ENCODE measurements at places on chromosomes 12 and 14.
A peak's percentile ranks its signal among the peaks of the same experiment; 100 is the strongest.

DNA sequence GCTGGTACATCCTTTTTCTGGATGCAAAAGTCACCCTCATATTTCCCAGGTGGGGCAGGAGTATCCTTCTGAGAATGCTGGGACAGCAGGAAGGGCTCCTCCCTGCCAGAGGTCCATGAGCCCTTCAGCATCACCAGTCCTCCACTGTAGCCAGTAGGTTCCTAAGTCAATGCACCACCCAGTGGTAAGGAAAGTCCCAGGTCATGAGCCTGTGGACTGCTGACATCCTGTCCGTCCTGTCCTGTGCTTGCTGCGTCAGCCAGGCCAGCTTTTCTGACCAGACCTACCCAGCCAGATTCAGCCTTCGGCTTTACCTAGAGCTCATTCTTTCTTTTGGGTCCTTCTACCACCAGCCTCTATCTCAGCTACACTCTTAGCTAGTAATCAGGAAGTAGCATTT lies 23.0 kb upstream of the ACTN1 start:
- H3K27ac ChIP-seq, result no peak overlapping the region
- DNase-seq, result no peak
- no peaks in the 10 kb centered on the region for H3K27me3 ChIP-seq

DNA sequence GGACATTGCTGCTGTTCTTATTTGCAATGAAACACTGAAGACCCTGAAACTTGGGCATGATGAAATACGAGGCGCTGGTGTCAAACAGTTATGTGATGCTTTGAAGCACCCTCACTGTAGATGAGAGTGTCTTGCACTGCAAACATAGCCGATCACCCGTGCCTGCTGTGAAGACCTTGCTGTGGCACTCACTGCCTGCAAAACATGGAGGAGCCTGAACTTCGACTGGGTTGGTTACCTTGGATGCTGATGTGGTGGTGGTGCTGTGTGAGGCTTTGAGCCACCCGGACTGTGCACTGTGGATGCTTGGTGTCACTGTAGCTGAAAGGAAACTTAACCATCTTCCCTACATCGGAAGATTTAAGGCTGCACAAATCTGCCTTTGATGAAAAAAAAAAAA lies 162.9 kb downstream of the GLT1D1 start:
- H3K4me3 ChIP-seq, result no peak overlapping the region
- H3K36me3 ChIP-seq, result no peaks in the 10 kb centered on the region
- DNase-seq, result no peak
- no peaks in the 10 kb centered on the region for H3K4me1 ChIP-seq
- no peaks in the 10 kb centered on the region for H3K27me3 ChIP-seq
- H3K27ac ChIP-seq, result no peak overlapping the region

DNA sequence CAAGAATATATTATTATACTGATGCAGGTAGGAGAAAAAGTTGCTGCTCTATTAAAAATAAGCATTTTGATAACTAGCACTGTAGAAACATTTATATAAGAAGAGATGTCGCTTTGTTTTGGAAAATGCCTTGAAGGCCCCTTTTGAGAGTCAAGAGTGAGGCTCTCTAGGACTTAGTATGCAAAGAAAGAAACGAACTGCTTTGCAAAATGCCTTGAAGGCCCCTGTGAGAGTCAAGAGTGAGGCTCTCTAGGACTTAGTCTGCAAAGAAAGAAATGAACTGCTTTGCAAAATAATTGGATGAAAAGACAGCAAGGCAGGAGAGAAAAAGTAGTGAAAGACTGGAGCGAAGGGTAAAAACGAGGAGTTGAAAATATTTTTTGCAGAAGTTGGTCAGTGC lies 65.9 kb downstream of the AVPR1A start:
- DNase-seq, result no peak
- H3K4me3 ChIP-seq, result no peak overlapping the region
- H3K36me3 ChIP-seq, result no peaks in the 10 kb centered on the region
- no peak overlapping the region for H3K27ac ChIP-seq

- H3K4me1 ChIP-seq, result peaks cover 11% of the 10 kb centered on the region
- DNase-seq, result no peak
- no peaks in the 10 kb centered on the region for H3K27me3 ChIP-seq
- no peak overlapping the region for H3K27ac ChIP-seq
These were observed 8.0 kb downstream of the GLIPR1 start for GRCh38 chr12:75488553-75488952.

- no peak overlapping the region for H3K4me3 ChIP-seq
- no peak for DNase-seq
- peak overlapping the region; percentile 3 for H3K27ac ChIP-seq
- no peaks in the 10 kb centered on the region for H3K27me3 ChIP-seq
These were observed 798 bp upstream of the RASAL1 start for GRCh38 chr12:113136128-113136989.

DNA sequence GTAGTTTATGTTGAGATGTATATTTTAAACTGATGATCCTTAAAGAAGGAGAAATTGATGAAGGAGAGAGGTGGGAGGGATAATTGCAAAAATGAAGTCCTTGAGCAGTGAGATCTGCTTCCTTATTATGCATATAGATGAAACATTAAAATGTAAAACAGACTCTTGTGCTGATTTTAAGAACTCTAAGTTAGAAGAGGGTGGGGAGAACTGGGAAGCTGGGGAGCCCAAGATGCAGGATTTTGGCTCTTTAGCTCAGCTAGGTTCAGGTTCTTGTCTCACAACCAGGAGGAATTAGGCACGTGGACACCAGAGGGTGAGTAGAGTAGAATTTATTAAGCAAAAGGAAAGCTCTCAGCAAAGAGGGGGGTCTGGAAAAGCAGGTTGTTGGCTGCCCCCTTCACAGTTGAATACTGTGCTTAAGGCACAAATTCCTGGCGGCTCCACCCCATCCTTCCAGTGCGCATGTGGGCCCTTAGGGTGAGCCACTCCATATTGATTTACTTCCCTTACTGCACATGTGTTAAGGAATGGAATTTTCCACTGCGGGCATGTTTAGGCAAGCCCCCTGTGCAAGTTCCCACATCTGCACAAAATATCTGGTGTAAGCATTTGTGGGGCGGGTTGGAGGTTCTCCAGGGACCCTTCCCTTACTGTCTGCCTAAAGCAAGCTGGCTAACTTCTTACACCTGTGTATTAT lies 141.9 kb downstream of the BICD1 start:
- no peaks in the 10 kb centered on the region for H3K36me3 ChIP-seq
- H3K27me3 ChIP-seq, result no peaks in the 10 kb centered on the region
- peaks cover 6% of the 10 kb centered on the region for H3K4me1 ChIP-seq
- H3K27ac ChIP-seq, result no peak overlapping the region
- no peak for DNase-seq

DNA sequence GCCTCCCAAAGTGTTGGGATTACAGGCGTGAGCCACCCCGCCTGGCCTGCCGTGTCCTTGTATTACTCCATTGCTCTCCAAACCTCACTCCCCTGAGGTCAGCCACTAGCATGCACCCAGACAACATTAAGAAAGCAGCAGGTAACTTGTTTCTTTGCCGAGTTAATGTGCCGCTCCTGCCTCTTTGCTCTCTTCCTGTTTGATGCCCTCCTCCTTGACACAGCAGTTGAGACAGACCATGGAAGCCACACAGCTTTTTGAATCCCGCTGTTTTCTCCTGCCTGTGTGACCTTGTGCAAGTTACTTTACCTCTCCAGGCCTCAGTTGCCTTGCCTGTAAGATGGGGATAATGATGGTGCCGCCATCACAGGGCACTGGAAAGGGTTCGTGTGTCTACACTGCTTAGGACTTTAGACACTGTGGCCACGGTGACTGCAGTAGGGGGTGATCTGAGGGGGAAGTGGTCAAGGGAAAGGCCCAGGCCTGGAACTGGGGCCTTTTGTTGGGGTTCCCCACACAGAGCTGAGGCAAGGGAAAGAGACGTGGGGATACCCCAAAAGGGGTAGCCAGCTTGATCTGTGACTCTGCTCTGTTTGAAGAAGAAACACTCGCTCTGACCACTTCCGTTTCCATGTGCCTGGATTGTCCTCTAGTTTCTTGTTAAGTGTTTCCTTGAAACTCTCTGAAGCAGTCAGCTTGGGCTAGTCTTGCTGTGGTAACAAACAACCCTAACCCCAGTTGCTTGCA lies 69.3 kb downstream of the RIN3 start:
- H3K36me3 ChIP-seq, result peaks cover 15% of the 10 kb centered on the region
- peaks cover 28% of the 10 kb centered on the region for H3K4me1 ChIP-seq

- no peak overlapping the region for H3K4me3 ChIP-seq
- no peaks in the 10 kb centered on the region for H3K27me3 ChIP-seq
- H3K4me1 ChIP-seq, result no peaks in the 10 kb centered on the region
- no peaks in the 10 kb centered on the region for H3K36me3 ChIP-seq
These were observed 132.3 kb downstream of the PAPOLA start for GRCh38 chr14:96634481-96634880.

DNA sequence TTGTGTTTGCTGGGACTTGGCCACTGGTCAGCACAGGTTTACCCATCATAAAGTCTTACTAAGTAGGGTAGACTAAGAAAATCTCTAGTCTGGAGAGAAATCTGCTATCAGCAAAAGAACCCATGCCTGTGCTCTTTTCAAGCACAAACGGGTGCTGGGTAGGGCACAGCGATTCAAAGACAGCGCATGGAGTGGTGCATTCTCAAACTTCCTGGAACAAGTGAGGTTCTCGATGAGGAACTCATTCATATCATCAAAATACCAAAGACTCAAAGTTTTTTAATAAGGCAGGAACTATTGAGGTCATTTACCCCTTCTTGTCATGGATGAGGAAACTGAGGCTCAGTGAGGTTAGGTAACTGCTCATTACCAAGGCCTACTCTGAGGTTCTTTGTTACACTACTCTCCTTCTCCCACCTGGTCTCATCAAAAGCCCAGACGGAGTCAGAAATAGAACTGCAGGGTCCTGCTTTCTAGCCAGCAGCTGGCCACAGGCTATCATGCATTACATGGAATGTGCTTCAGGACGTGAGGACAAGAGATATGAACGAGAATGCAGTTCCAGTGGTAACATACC lies 390.3 kb downstream of the ZFP36L1 start:
- H3K36me3 ChIP-seq, result no peaks in the 10 kb centered on the region
- H3K4me3 ChIP-seq, result no peak overlapping the region
- no peak for DNase-seq
- peak overlapping the region; percentile 61 for H3K27ac ChIP-seq
- no peaks in the 10 kb centered on the region for H3K27me3 ChIP-seq

GRCh38 chr14:101789222-101789621 lies 27.7 kb downstream of the PPP2R5C start:
- H3K27me3 ChIP-seq, result no peaks in the 10 kb centered on the region
- no peak for DNase-seq
- no peak overlapping the region for H3K4me3 ChIP-seq
- H3K36me3 ChIP-seq, result no peaks in the 10 kb centered on the region

- H3K27me3 ChIP-seq, result no peaks in the 10 kb centered on the region
- H3K4me3 ChIP-seq, result no peak overlapping the region
- no peak overlapping the region for H3K27ac ChIP-seq
These were observed 25.1 kb downstream of the PRKAB1 start for GRCh38 chr12:119692997-119693396.

GRCh38 chr12:11854011-11854499 lies 204.6 kb downstream of the ETV6 start:
- H3K27me3 ChIP-seq, result no peaks in the 10 kb centered on the region
- H3K4me1 ChIP-seq, result no peaks in the 10 kb centered on the region
- no peak overlapping the region for H3K27ac ChIP-seq
- no peak overlapping the region for H3K4me3 ChIP-seq

GRCh38 chr14:20477211-20477876 lies 8.1 kb downstream of the PNP start:
- no peaks in the 10 kb centered on the region for H3K36me3 ChIP-seq
- H3K27me3 ChIP-seq, result no peaks in the 10 kb centered on the region
- H3K27ac ChIP-seq, result no peak overlapping the region
- no peak for DNase-seq
- H3K4me3 ChIP-seq, result no peak overlapping the region

- H3K27me3 ChIP-seq, result no peaks in the 10 kb centered on the region
- H3K27ac ChIP-seq, result no peak overlapping the region
- H3K36me3 ChIP-seq, result no peaks in the 10 kb centered on the region
- no peaks in the 10 kb centered on the region for H3K4me1 ChIP-seq
- H3K4me3 ChIP-seq, result no peak overlapping the region
- DNase-seq, result no peak
These were observed 35.3 kb downstream of the MSRB3 start for GRCh38 chr12:65313719-65314317.

- H3K4me3 ChIP-seq, result no peak overlapping the region
- no peaks in the 10 kb centered on the region for H3K4me1 ChIP-seq
- no peak overlapping the region for H3K27ac ChIP-seq
- DNase-seq, result no peak
These were observed 70.4 kb upstream of the KITLG start for GRCh38 chr12:88650715-88651114.

- H3K27me3 ChIP-seq, result no peaks in the 10 kb centered on the region
- H3K4me3 ChIP-seq, result no peak overlapping the region
- no peak for DNase-seq
These were observed 476.9 kb downstream of the LRIG3 start for GRCh38 chr12:58443273-58443980.

DNA sequence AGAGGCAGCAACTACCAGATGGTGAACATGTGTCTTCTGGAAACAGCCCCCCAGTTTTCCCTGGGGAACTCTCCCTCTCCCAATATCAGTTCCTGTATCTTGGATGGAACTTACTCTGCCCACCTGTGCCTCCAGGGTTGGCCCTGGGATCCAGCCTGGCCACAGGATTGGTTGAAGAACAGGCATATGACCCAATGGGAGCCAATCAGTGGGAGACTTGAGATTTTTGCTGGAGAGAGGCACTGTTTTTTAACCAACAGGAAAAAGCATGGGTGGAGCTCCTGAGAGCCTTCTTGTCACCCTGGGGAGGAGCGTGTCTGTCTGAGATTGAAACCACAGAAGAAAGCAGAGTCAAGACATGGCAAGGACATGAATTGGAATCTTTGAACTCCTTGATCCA lies 33.6 kb upstream of the COX6A1 start:
- no peaks in the 10 kb centered on the region for H3K27me3 ChIP-seq
- DNase-seq, result no peak
- no peaks in the 10 kb centered on the region for H3K36me3 ChIP-seq
- H3K4me1 ChIP-seq, result no peaks in the 10 kb centered on the region
- no peak overlapping the region for H3K4me3 ChIP-seq

- H3K27ac ChIP-seq, result peak overlapping the region; percentile 70
- H3K4me1 ChIP-seq, result peaks cover 12% of the 10 kb centered on the region
- DNase-seq, result no peak
- no peaks in the 10 kb centered on the region for H3K36me3 ChIP-seq
- no peak overlapping the region for H3K4me3 ChIP-seq
These were observed 30.5 kb downstream of the PPP2R5C start for GRCh38 chr14:101791919-101792572.

- no peak overlapping the region for H3K4me3 ChIP-seq
- H3K27me3 ChIP-seq, result no peaks in the 10 kb centered on the region
- H3K27ac ChIP-seq, result no peak overlapping the region
- H3K36me3 ChIP-seq, result no peaks in the 10 kb centered on the region
These were observed 144.6 kb downstream of the ATP23 start for GRCh38 chr12:58086006-58086405.

GRCh38 chr12:8867009-8867408 lies 44.6 kb downstream of the A2ML1 start:
- no peak overlapping the region for H3K4me3 ChIP-seq
- DNase-seq, result no peak
- H3K27ac ChIP-seq, result no peak overlapping the region
- no peaks in the 10 kb centered on the region for H3K36me3 ChIP-seq
- no peaks in the 10 kb centered on the region for H3K4me1 ChIP-seq
